Thoracic aorta endothelial cell (primary cell): ENCODE measurements at places on chromosomes 3 and 15. TPM values are rescaled to one million over a fixed set of nuclear protein-coding genes. Genes with fewer than 3 reads are reported as not detected.

Gene ALS2CL
- total RNA-seq, result 5.3 and 8.5 TPM in 2 replicates

Gene ABHD6
- 6.0 and 7.3 TPM in 2 replicates for total RNA-seq

Gene RASL12
- not detected in 2 replicates for total RNA-seq

Gene GPR156
- total RNA-seq, result 0.27 and 0.36 TPM in 2 replicates

Gene FBXW12
- total RNA-seq, result not detected in 2 replicates
